Cardiac muscle cell (in vitro differentiated cells and primary cell): ENCODE measurements at places on chromosomes 16 and 17.
A peak's percentile ranks its signal among the peaks of the same experiment; 100 is the strongest.

DNA sequence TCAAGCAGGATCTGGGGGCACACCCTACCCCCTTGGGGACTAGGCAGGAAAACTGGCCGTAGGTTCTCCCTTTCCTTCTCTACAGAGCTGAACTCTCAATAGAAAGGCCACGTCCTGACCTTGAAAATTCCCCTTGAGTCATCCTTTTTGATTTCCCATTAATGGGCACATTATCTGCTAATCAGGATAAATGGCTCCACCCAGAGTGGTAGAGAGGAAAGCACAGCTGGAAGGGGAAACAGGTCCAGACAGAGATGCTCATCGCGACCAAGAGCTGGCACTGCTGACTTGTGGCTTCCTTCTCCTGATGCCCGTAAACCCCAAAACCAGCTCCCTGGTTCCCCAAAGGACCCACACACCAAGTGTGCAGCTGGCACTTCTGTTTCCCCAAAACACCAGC is 206.5 kb upstream of the CDH5 start:
- H3K4me3 ChIP-seq: no peak overlapping the region
- H3K27me3 ChIP-seq: no peaks in the 10 kb centered on the region
- no peaks in the 10 kb centered on the region for H3K36me3 ChIP-seq

GRCh38 chr17:39653662-39654331 is 11.4 kb upstream of the TCAP start:
- peaks cover 16% of the 10 kb centered on the region for H3K4me1 ChIP-seq
- peak; percentile 58 for DNase-seq
- H3K27ac ChIP-seq: peak overlapping the region; percentile 91

- no peaks in the 10 kb centered on the region for H3K36me3 ChIP-seq
- no peak for DNase-seq
- H3K27ac ChIP-seq: no peak overlapping the region
- H3K4me3 ChIP-seq: no peak overlapping the region
Measured at GRCh38 chr16:22743401-22743800, 70.6 kb upstream of the HS3ST2 start.

DNA sequence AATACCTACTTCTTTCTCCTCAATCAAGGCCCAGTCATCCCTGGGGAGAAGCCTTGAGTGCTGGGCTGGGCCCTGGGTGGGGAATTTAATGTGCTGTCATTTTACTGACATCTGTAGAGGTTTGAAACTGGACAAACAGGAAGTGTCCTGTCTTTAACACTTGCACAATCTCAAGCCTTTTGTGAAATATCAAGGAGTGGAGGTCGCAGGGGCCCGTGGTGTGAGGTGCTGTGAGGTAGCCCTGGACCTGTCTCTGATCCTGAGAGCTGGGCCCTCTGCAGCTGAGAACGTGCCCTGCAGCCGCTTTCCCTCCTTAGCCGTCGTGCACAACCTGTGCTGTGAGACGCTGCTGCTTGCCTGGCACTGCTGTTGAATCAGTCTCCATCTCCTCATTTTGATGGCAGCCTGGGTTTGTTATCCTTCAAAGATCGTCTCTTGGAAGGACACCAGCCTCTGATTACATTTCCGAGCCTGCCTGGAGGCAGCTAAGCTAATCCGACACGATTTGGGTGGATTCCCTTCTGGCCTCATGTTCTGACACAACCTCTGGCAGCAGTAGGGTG is 29.9 kb downstream of the SMARCE1 start:
- H3K4me3 ChIP-seq: no peak overlapping the region
- no peak overlapping the region for H3K27ac ChIP-seq
- no peak for DNase-seq
- no peaks in the 10 kb centered on the region for H3K27me3 ChIP-seq
- H3K4me1 ChIP-seq: no peaks in the 10 kb centered on the region
- no peaks in the 10 kb centered on the region for H3K36me3 ChIP-seq

GRCh38 chr17:61595418-61596186 is 4.6 kb upstream of the NACA2 start:
- H3K27me3 ChIP-seq: no peaks in the 10 kb centered on the region
- H3K27ac ChIP-seq: no peak overlapping the region
- no peaks in the 10 kb centered on the region for H3K4me1 ChIP-seq
- no peak overlapping the region for H3K4me3 ChIP-seq

GRCh38 chr17:66605541-66605940 is 229.4 kb upstream of the CACNG5 start:
- H3K27ac ChIP-seq: no peak overlapping the region
- H3K4me1 ChIP-seq: peaks cover 8% of the 10 kb centered on the region
- H3K4me3 ChIP-seq: no peak overlapping the region
- peak; percentile 7 for DNase-seq

DNA sequence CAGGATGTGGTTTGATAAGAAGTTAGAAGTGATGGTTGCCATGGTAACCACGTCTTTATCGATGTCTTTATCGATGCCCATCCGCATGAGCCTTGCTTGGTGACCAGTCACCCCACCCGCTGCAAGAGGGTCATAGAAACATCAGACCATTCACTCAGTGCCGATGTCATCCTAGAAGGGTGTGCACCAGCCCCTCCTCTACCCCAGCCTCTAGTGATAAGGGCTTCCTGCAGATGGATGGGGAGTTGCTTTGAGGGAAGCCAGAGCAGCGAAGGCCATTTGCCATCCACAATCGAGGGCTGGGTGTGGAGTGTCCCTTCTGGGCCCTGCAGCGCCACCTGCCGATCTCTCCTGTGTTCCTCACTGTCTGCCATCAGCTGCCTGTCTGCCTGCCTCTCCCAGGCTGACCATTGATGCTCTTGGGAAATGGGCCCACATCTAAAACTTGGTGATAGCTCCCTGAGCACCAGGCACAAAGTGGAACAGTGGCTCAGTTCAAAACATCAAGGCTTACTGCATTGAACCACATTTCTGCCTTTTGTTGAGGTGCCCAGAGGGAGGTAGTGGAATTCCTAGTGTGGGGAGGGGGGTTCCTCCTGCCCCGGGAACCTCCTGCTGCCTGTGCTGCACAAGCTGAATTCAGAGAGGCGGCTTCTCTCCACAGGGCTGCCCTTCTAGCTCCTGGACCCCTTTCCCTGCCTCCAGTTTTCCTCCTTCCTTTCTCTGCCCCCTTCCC is 8.9 kb downstream of the CALB2 start:
- H3K27ac ChIP-seq: no peak overlapping the region
- DNase-seq: peak; percentile 76
- no peaks in the 10 kb centered on the region for H3K27me3 ChIP-seq
- no peaks in the 10 kb centered on the region for H3K36me3 ChIP-seq

DNA sequence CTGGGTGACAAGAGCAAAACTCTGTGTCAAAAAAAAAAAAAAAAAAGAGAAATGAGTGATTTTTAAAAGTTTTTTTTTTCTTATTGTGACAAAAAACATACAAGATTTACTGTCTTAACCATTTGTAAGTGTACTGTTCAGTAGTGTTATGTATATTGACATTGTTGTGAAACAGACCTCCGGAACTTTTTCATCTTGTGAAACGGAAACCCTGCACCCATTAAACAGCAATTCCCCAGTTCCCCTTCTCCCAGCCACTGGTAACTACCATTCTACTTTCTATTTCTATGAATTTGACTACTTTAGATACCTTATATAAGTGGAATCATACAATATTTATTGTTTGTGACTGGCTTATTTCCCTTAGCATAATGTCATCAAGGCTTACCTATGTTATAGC is 18.7 kb downstream of the DUS2 start:
- no peak overlapping the region for H3K27ac ChIP-seq
- no peaks in the 10 kb centered on the region for H3K4me1 ChIP-seq
- H3K27me3 ChIP-seq: no peaks in the 10 kb centered on the region
- no peak for DNase-seq

- H3K4me3 ChIP-seq: no peak overlapping the region
- no peaks in the 10 kb centered on the region for H3K4me1 ChIP-seq
- H3K27ac ChIP-seq: no peak overlapping the region
- no peaks in the 10 kb centered on the region for H3K36me3 ChIP-seq
- H3K27me3 ChIP-seq: no peaks in the 10 kb centered on the region
- DNase-seq: no peak
Measured at GRCh38 chr16:1145383-1146100, 7.4 kb upstream of the CACNA1H start.

GRCh38 chr16:27638833-27639560 is 89.1 kb downstream of the KATNIP start:
- H3K27me3 ChIP-seq: no peaks in the 10 kb centered on the region
- peaks cover 24% of the 10 kb centered on the region for H3K4me1 ChIP-seq
- no peak for DNase-seq

GRCh38 chr17:62119373-62119772 is 54.3 kb upstream of the MED13 start:
- H3K27me3 ChIP-seq: no peaks in the 10 kb centered on the region
- H3K27ac ChIP-seq: no peak overlapping the region
- no peak overlapping the region for H3K4me3 ChIP-seq
- DNase-seq: no peak
- no peaks in the 10 kb centered on the region for H3K36me3 ChIP-seq

DNA sequence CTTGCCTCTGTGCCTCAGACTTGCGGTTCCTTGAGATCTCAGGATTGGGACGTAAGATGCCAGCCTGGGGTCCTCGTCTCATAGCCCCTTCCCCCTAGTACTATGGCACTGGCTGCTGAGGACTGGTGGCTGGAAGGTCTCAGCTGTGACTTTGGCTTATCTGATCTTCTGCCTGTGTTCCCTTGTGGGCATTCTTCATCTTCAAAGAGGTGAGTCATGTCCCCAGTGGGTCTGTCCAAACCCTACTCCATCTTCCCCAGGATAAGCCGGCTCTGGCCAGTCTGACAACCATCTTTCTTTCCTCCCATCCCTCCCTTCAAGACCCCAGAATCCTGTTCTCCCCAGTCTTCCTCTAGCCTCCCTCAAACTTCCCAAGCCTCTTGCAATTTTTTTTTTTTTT is 3.6 kb downstream of the CD19 start:
- DNase-seq: no peak
- no peaks in the 10 kb centered on the region for H3K27me3 ChIP-seq
- H3K36me3 ChIP-seq: no peaks in the 10 kb centered on the region
- H3K4me1 ChIP-seq: no peaks in the 10 kb centered on the region

DNA sequence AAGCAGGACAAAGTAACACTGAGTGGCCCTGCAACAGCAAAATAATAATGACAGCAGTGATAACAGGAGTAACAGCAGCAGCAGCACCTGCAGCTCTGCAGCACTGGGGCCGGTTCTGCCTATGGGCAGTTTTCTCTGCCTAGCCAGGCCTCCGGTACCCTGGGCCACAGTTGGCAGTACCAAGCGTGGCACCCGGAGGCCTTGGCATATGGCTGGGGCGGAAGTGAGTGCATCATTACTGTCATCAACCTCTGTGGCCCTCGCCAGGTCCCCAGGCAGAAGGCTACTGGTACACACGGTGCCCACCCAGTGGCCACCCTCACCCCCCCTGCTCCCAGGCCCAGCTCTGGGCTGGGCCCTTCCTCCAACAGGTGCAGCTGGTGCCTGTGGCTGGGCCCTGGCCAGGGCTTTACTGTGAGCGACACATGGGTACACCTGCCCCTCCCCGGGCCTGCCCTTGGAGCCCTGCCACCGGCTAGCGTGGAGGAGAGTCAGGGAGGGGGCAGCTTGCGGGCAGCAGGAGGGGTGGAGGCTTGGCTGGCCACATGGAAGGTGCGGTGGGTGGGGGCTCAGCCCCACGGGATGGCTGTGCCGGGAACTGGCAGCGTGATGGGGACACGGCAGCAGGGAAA is 3.0 kb downstream of the KCNJ12 start:
- DNase-seq: no peak
- H3K4me3 ChIP-seq: no peak overlapping the region
- no peaks in the 10 kb centered on the region for H3K27me3 ChIP-seq

DNA sequence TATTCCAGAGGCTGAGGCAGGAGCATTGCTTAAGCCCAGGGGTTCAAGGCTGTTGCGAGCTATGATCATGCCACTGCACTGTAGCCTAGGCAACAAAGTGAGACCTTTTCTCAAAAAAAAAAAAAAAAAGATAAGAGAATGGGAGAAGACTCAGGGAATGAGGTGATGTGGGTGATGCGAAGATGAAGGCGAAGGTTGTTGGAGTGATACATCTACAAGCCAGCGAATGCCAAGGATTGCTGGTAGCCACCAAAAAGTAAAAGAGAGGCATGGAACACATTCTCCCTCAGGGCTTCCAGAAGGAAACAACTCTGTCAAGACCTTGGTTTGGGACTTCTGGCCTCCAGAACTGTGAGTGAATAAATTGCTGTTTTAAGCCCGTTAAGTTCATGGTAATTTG is 26.0 kb upstream of the CNEP1R1 start:
- H3K4me1 ChIP-seq: no peaks in the 10 kb centered on the region
- no peak overlapping the region for H3K27ac ChIP-seq
- DNase-seq: no peak

GRCh38 chr16:82701442-82701955 is 74.7 kb downstream of the CDH13 start:
- no peak for DNase-seq
- H3K36me3 ChIP-seq: no peaks in the 10 kb centered on the region
